Stimulated activated CD4-positive, alpha-beta T cell treated with anti-CD3 and anti-CD28 coated beads, TNF-alpha, amount 100 ng/mL, for 24 hours (primary cell): ENCODE measurements at places on chromosomes 3 and 15.

DNA sequence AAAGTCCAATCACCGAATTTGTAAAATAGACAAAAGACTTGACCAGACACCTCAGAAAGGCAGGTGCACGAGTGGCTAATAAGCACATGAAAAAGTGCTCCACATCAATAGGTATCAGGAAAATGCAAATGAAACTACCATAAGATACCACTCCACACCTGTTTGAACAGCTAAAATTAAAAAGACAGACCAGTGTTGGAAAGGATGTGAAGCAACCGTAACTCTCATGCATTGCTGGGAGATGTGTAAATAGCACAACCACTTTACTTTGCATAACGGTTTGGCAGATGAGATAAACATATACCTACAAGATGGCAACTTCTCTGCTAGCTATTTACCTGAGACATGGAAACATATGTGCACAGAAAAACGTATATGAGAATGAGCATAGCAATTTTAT is 56.9 kb downstream of the CADPS start:
- DNase-seq: no peak

DNA sequence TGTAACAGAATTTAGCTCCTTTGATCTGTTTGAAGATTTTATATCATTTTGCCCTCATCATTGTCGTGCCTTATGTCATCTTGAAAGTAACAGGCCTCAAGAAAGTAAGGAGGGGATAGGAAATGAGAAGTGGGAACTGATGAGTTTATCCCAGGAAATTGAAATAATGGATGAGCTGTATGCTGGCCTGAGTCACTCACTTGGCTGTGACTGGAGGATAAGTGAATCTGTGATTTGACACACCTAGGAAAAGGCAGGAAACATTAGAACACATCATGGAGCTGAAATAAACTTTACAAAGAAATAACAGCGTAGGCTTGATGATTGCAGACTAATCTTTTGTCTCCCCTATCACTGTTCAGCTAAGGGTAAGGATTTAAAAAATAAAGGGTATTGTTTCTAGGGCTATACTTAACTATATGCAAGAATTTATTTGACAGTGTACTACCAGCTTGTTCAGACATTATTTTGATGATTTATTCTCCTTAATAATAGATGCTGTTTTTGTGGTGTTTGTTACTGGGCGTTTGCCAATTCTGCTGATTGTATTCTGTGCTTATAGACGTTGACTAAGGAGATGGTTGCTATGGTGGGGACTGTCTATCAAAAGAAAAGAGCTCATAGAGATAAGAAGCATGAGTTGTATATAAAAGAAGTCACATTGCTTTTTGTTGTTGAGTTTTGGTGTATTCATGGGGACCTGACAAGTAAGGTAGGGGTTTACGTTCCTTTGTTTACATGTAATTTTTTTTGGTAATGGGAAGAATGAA is 105.6 kb upstream of the ROPN1 start:
- DNase-seq: no peak

DNA sequence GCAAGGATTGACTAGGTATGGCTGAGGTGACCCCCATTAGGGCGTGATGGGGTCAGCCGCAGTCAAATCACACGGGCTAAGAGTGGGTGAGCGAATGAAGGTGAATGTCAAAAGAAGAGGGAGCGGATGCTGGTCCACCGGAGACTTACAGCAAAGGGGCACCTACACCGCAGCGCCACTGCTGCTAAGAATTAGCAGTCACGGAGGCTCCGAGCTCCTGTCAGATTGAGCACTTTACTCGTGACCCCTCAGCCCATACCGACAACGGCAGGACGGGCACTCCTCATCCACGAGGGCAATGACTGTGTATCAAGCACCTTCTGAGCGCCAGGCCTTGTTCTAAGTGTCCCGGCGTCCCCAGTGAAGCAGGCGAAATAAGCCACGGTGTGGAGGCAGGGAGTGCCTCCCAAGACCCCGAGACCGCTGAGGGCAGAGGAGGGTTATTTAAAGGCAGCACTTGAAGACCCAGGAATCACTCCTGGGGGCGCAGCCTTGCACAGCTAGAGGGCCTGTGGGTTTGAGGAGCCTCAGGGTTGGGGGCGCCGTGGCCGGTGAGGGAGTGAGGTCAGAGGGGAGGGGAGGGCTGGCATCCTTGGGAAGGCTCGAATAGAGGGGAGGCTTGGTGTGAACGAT is 61.6 kb upstream of the GATA2 start:
- DNase-seq: no peak

GRCh38 chr3:127105587-127105986 is 87.3 kb upstream of the PRR23E start:
- DNase-seq: no peak

- no peak for DNase-seq
These were observed 2.0 kb downstream of the RPL32 start for GRCh38 chr3:12839156-12839946.

GRCh38 chr15:48604567-48604966 is 40.9 kb downstream of the FBN1 start:
- no peak for DNase-seq

DNA sequence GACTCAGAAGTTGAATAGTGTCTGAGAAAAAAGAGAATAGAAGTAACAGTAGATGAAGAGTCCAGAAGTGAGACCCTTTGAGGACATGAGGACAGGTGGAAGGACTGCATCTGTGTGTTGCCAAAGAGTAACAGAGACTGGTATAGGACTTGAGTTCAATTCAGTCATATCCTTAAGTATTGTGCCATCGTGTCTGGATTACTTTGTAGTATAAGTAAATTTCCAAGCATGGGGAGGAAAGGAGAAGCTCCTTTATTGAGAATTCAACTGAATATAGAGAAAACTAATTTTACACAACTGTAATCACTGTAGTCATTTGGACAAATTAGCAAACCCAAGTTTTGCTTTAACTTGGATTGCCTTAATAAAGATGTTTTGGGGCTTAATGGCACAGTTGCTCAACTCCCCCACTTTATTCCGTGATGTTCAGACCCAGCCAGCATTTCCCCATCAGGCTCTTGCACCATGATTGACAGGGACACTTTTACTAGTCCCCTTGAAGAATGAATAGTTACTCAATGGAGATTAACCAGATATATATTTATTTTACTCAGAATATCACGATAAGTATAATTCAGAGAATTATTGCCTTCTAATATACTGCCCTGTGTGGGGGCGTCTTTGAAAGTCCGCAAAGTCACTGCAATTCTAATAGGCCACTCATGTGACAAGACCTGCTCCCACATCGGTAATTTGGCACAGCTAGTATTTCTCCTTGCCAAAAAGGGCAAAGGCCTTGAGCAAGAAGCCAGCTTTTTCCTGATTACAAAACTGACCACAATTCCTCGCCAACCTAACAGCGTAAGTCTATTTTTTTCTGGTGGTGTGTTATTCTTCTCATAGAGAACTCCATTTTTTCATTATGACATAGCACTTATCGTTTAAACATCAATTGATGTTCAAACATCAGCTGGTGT is 61.3 kb downstream of the PPARG start:
- no peak for DNase-seq

DNA sequence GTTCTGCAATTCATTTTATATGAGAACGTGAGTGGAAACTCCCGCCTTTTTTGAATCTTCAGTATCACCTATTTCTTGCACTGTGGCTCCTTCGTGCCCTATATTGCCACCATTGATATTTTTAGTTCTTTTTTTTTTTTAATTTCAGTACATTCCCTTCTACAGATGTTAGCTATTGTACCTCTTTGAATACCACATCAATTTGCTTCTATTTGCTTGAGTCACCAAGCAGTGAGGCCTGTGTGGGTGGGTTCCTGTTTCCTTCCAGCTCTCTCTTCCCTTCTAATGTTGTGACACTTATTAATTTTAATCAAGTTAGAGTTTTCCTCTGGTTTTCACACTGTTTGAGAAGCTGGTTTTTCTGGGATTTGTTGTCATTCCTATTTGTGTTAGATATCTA is 8.7 kb downstream of the HACD2 start:
- no peak for DNase-seq

GRCh38 chr3:126348308-126348920 is 8.8 kb downstream of the KLF15 start:
- DNase-seq: no peak

DNA sequence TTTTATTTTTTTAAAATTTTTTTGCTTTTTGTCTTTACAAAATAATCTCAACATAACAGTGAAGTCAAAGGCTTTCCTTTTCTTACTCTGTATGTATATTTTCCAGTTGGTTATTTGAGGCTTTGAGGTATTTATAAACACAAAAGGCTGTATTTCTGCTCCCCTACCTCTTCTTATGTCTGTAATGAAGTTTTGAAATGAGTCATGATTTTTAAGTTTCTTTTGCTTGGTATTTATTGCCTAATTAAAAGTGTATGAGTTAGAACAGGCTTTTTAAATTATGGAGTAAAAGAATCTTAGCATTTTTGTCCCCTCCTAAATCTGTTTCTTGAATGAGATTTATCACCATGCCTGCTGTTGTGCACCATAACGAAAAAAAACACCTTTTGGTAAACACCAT is 66.0 kb downstream of the DCUN1D1 start:
- no peak for DNase-seq

DNA sequence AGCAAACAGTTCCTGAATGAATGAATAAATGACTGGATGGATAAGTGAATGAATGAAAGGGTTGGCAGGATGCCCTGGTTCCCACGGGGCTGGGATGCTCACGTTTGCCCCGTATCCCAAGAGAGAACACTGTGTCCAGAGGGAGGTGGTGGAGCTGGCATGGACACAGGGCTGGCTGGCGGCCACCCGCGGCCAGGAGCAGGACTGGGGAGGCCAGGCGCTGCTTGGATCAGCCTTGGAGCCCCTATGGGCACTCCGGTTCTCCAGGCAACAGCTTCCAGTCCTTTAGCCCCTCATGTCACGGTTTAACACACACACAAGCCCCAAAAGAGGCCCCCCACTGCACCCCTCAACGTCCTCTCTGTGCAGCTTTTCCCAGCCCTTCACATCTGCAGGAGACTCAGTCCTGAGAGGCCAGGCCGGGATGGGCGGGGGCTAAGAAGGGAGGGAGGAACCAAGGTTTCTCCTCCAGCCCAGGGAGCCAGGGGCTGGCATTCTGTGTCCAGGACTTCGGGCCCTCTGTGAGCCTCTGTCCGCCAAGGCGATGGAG is 86.0 kb upstream of the ALDH1L1 start:
- no peak for DNase-seq

GRCh38 chr15:77775373-77775772 is 142.7 kb upstream of the LINGO1 start:
- no peak for DNase-seq

- DNase-seq: no peak
These were observed 133.4 kb downstream of the TPRA1 start for GRCh38 chr3:127457094-127457475.

DNA sequence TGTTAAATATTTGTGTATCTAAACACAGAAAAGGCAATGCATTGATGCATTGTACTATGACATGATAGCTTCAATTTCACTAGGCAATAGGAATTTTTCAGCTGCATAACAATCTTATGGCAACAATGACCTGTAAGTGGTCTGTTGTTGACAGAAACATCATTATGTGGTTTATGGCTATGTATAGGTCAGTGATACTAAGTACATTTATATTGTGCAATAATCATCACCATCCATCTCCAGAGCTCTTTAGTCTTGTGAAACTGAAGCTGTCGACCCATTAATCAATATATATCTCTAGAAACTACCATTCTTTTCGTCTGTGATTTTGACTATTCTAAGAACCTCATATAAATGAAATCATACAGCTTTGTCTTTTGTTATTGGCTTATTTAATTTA is 200.1 kb upstream of the ZNF717 start:
- no peak for DNase-seq

GRCh38 chr3:76920511-76920910 is 119.4 kb upstream of the ROBO2 start:
- DNase-seq: no peak

GRCh38 chr3:69547461-69547880 is 161.6 kb upstream of the FRMD4B start:
- DNase-seq: no peak

DNA sequence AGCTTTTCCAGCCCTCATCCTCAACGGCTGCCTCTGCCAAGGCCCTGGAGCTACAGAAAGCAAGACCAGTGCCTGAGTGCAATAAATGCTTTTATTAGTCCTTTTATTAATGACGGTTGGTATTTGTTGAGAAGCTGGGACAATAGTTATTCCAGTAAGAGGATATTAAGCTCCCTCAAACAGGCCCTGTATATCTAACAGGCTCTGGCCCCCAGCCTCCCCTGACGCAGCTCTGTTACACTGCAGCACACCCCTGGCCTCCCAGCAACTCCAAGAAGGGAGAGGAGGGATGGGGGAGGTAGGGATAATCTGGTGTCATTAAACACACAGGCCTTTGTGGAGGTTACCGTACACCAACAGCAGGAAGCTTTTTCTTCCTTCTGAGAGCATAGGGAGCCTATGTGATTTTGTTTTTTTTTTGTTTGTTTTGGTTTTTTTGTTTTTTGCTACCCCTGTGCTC is 30.8 kb upstream of the MAGEF1 start:
- DNase-seq: no peak

- no peak for DNase-seq
These were observed 17.3 kb downstream of the IGDCC3 start for GRCh38 chr15:65360506-65360905.

- no peak for DNase-seq
These were observed 92.0 kb downstream of the ALCAM start for GRCh38 chr3:105458518-105459215.

GRCh38 chr3:195185583-195185982 is 85.4 kb downstream of the XXYLT1 start:
- DNase-seq: no peak

GRCh38 chr3:129182390-129183185 is 1.1 kb downstream of the CNBP start:
- no peak for DNase-seq

GRCh38 chr3:50278123-50278879 is 586 bp upstream of the LSMEM2 start:
- no peak for DNase-seq

GRCh38 chr3:76615719-76616118 is 424.2 kb upstream of the ROBO2 start:
- DNase-seq: no peak

DNA sequence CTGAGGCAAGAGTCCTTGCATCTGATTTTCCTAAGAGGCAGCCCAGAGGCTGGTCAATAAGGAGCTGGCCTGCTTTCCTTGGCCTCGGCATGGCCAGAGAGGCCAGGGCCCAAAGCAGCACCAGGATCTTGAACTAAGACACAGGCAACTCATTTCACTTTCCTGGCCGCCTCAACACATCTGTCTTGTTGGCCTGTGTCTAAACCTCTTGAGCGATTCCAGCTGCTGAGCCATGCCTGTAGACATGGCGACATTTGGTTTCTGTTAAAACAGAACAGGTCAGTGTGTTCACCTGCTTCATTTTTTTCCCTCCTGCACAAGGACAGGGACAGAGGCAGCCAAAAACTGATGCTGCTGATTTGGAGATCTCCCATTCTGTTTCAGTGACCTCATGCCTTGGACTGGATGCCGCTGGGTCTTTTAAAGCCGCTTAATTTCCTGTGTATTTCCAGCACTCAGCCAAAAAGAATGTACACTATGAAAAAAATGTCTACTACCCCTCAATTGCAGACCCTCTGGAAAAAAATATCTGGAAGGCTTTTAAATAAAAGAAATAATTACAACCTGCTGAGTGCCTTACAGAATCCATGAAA is 266.6 kb upstream of the ICE2 start:
- no peak for DNase-seq

- DNase-seq: no peak
These were observed 1.3 kb downstream of the DMXL2 start for GRCh38 chr15:51621155-51621765.
